Endothelial cell (in vitro differentiated cells): ENCODE measurements at places on chromosomes 6 and 20.

DNA sequence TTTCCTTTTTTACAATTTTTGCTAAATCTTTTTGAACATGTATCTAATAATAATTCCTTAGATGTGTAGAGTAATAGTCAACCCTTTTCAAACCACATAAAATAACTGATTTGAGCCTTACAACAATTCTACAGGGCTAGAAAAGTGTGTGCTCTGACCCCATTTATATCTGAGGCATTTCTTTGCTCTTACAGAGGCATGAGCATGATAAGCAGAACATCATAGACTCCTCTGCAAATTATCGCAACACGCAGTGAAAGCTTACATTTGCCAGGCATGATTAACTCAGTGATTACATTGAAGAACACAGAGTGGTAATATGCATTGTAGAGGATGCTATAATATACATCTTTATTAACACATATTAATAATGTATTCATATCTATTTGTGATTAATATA, 120.4 kb downstream of the SIM1 start:
- no peak for DNase-seq

GRCh38 chr6:33324125-33324524, 6.6 kb upstream of the ZBTB22 start:
- no peak for DNase-seq

DNA sequence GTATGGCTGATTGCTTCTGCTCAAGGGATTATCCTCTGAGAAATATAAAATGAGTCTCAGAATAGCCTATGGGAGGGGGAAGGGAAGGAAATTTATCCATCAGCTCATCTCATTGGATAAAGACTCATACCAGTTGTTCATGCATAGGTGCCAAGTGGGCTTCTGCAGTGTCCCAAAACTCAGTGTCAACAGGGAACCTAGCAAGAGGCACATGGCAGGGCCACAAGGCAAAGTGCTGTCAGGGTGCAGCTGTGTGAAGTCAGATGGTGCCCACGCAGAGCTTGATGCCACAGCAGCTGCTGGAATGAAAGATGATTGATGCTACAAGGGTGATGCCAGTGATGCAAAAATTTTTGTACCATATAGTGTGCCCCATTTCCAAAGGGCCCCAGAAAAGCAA, 3.2 kb upstream of the CHD6 start:
- no peak for DNase-seq

DNA sequence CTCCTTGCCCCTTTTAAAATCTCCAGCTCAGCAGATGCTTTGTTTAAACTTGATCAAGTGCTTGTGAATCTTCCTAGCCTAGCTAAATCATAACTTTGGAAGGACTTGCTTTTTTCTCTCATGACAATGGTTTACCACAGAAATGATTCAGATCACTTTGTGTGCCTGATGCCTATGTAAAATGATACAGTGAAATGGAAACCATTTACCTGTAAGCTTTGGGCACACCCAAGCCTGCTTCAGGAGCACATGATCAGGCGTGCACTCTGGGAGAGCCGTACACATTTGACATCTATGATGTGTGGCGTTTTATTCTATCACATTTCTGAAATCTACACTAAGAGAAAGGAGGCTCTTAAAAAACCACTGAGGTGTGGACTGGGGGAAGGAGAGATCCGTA, 41.1 kb downstream of the PTPN1 start:
- no peak for DNase-seq

- DNase-seq: no peak
These were observed 118.8 kb downstream of the TINAG start for GRCh38 chr6:54426995-54427394.

GRCh38 chr6:30157581-30157980, 3.4 kb downstream of the TRIM10 start:
- no peak for DNase-seq
